ENCODE measurements at places on chromosomes 3 and 15.

GRCh38 chr15:37057256-37057655 lies 43.1 kb downstream of the MEIS2 start:
- no peak for DNase-seq

GRCh38 chr15:83036253-83036652 lies 24.8 kb upstream of the C15orf40 start:
- DNase-seq: no peak

- no peak for DNase-seq
Measured at GRCh38 chr3:78732471-78732870, 1035.3 kb downstream of the ROBO1 start.

- DNase-seq: no peak
Measured at GRCh38 chr15:74903676-74904075, 3.0 kb downstream of the FAM219B start.

- DNase-seq: no peak
Measured at GRCh38 chr3:129695230-129695629, 88.8 kb upstream of the PLXND1 start.

- no peak for DNase-seq
Measured at GRCh38 chr3:31606453-31606852, 73.7 kb downstream of the STT3B start.

DNA sequence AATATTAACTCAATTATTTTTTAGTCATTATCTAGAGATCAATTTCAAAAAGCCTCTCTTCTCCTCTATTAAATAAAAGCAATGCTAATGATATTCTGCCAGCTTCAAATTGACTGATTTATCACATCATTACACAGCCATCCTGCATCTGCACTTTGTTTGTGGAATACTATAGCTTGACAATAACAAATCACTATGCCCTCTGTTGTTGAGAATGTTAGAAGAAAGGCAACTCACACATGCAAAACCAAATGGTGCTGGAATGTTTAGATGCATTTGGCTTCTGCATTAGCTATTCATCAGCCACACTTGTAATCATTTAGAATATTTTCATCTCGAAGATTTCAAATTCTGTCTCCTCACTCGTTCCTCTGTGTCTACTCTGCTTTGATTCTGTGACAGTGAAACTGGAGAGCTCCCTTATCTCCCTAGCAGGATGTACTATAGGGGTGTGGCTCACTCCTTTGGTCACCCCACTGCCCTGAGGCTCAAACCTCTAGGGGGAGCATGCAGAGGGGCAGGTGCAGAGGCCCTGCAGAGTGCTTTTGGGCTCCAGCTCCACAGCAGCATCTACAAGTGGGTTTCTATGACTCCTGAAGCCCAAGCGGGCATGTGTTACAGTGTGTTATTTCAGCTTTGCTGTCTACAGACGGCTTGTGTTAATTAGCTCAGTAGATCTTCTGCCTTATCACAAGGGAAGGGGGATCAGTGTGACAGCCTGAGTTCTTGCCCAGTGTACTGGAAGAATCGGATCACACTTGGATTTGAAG lies 454.1 kb upstream of the BCHE start:
- DNase-seq: no peak

- DNase-seq: no peak
Measured at GRCh38 chr3:159128628-159129027, 326.8 kb downstream of the MFSD1 start.

DNA sequence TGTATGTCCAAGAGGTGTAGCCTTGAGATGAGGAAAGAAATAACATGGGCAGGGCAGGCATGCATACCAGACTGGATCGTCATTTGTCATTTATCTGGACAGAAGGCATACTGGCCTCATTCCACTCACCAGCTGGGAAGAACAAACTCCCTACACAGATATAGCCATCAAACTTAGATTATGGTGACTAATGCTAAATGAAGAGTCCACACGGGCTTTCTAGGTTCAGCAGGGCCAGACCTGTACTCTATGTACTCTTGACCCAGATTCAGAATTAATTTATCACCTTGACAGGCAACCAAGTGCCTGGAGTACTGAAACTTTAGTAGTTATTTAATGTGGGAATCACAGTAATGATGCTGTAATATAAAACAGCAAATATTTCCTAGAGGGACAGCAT lies 164.3 kb upstream of the IL12A start:
- DNase-seq: no peak

DNA sequence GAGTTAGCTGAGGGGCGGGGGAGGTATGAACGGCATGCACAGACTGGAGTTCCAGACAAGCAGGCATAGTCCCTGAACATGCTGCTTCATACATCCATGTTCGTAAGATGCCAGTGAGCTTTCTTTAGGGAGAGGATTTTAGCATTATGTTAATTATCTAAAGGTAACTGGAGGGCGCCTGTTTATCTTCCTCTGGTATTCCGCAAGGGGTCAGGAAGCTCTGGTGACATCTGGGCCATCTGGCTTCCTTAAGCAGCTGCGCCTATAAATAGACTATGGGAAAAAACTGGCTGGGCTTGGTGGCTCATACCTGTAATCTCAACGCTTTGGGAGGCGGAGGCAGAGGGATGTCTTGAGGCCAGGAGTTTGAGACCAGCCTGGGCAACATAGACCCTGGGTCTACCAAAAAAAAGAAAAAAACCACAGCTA lies 1.5 kb upstream of the FBXO22 start:
- no peak for DNase-seq

DNA sequence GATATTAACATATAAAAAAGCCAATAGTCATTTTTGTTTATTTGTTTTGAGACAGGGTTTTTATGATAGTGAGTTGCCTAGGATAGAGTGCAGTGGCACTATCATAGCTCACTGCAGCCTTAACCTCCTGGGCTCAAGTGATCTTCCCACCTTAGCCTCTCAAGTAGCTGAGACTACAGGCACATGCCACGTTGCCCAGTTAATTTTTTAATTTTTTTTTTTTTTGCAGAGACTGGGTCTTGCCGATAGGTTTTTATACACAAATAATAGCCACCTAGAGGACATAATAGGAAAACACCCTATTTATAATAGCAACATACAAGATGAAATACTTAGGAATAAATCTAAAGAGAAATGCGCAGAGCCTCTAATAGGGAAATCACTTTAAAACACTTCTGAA lies 13.3 kb downstream of the EIF3J start:
- DNase-seq: no peak

GRCh38 chr3:115102046-115102445 lies 45.0 kb downstream of the ZBTB20 start:
- no peak for DNase-seq

DNA sequence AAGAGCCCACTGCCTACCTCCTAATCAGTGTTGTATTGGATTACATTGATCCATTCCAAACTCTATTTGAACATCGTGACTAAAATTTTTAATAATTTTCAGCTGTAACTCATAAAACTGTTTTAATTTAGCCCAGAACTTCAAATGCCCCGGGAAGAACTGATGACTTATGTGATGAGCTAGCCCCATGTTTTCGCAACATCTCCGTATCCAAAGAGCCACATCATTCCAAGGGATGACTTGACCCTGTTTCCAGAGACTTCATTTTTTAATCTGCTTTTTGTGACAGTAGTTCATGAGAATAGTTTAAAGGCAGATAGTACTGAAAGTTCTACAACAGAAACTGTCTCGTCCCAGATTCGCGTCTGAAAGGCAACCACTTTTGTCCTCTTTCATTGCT lies 97.4 kb downstream of the STAC start:
- no peak for DNase-seq

GRCh38 chr3:73379465-73379864 lies 245.3 kb downstream of the PDZRN3 start:
- DNase-seq: no peak
